CD4-positive, alpha-beta memory T cell (primary cell): ENCODE measurements at places on chromosomes 11 and 22. TPM values are rescaled to one million over a fixed set of nuclear protein-coding genes. Genes with fewer than 3 reads are reported as not detected.

Gene TMEM126B
- total RNA-seq = 46.8 TPM

DNA sequence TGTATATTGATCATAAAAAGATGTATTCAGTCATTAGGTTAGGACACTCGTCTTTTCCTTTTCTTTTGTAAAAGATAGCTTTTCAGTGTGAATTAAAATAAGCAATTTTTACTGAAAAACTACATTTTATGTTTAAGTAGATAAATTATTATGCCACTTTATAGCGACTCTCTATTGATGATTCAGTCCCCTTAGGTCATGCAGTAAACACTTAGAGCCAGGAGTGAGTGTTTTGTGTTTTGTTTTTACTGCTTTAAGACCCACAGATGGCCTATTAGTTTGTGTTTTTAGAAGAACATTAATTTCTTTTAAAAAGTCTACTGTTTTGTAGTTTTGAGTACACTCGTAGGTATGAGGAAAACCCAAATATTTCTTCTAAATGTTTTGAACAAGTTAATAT, 86.6 kb downstream of the YAP1 start:
- no peak for DNase-seq

Gene P4HA3
- total RNA-seq = not detected

DNA sequence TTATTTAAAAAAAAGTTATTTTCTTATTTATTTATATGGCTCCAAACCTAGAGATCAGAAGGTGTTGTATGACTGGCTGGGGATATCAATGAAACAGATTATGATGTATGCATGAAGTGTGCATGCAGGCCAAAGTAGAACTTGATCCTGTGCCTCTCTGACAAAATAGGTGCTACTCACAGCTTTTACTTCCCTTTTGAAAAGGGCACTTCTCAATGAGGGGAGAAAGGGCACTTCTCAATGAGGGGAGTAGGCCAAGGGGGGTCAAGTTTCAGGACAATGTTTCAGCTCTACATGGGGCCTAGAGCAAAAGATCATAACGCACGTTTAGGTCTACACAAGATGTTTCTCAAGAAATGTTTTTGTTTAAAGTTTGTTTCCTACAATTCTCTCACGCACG, 397.5 kb downstream of the ETS1 start:
- no peak for DNase-seq

GRCh38 chr11:69535908-69536307, 54.4 kb downstream of the LINC01488 start:
- no peak for DNase-seq

DNA sequence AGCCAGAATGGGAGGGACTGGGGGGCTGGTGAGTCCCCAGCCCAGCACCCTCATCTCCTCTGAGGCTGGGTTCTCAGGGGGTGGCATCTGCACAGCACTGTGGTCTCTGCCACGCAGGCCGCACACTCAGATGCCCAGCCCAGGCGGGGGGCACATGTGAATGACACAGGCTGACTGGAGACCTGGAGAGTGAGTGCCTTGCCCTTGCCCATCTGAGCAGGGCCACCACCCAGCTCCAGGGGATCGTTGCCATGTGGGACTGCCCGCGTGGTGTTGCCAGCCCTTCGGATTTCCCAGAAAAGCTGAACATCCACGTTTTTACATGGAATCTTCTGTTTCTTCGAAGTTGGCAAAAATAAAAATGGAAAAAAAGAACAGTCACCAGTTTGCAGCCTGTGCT, 18.9 kb downstream of the PRDM11 start:
- DNase-seq = no peak

- DNase-seq = peak; percentile 50
Observed at GRCh38 chr11:123103326-123103980, 41.5 kb upstream of the HSPA8 start.

- DNase-seq = no peak
Observed at GRCh38 chr11:116062490-116063171, 558.4 kb upstream of the CADM1 start.

Gene MYOD1
- total RNA-seq = not detected

GRCh38 chr11:10785146-10785474, 23.6 kb downstream of the EIF4G2 start:
- no peak for DNase-seq

DNA sequence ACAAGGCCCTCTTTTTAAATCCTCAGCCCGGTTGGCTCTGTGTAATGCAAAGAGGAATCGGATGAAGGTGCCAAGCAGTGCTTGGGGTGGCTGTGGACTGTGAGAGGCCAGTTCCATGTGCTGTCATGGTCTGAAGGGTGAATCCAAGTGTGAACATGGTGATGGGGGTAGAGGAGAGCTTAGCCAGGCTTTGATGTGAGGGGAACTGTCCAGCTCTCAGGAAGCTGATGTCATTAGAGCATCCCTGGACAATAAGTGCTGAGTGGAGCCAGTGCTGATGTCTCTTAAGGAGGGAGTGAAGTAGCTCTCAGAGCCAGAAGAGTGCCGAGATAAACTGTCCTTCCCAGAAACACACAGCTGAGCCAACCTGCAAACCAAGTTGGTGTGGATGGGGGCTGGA, 53.6 kb downstream of the NAV2 start:
- no peak for DNase-seq

DNA sequence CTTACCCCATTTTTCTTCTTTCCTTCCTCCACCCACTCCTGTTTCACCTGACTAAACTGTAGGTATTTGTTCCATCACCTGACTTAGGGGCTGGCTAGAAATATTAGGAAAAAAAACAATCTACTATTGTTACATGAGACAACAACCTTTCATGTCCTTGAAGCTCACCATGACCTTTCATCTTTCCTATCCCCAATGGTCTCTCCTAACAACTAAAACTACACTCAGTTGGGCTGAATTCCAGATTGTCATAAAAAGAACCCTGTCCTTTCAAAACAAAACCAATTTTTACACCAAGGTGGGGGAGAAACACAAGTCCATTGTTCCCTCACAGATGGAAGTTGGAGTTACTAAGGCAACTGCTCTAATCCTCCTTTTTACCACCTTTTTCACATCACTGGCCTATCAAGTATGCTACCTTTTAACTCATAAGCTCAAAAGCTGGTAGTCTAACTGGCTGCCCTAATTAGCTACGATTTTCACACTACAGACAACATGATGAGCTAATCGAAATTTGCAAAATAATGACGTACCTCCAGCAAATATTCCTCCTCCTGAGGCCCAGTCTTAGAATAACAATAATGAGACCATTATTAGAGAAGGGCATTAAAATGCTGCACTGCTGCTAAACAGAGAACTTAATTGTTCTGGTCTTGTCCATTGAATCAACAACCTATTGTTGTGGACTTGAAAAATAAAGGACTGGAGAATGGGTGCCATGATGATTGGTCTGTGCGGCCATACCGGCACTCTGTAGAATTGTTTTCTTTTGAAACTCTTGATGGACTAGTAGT, 46.5 kb upstream of the SOX6 start:
- DNase-seq = no peak

Gene CASP5
- total RNA-seq = not detected

DNA sequence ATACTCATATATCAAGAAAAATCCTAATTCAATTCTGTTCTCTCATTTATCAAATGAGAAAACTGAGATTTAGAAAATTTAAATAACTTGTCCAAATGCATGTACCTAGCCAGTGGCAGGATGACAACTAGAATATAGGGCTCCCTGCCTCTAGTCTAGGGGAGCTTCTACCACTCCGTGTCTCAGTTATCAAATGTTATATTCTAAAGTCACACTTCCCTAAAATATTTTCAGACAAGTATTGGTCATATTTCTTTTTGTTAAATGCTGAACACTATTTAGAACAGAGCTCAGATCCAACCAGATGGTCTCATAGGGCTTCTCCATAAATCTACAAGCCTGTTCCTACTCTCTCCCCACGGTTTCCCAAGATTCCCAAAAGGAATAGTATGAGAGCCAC, 26.3 kb downstream of the KCNJ1 start:
- no peak for DNase-seq

Gene KLHDC7B
- 7.0 TPM for total RNA-seq

GRCh38 chr11:83687787-83688186, 401.6 kb upstream of the CCDC90B start:
- DNase-seq = no peak

DNA sequence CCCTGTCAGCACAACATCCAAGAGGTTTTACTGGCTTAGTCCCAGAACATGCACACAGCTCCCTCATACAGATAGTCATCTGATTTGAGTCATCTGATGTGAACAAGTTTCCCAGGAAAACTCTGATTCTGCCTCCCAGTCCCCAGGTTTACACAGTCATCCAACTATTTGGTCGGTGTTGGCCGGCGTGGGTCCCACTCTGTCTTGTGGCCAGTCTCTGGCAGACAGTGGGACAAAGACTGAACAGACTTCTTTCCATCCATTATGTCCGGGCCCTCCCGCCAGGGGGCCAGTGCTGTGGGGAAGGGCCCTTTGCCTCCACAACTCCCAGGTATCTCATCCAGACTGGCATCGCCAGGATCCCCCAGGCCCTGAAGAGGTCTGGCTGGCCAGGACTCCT, 60.0 kb downstream of the BTG4 start:
- DNase-seq = no peak
